ENCODE measurements at places on chromosomes 2 and 18.
A peak's percentile ranks its signal among the peaks of the same experiment; 100 is the strongest.

- peak; percentile 83 for DNase-seq
Measured at GRCh38 chr2:148874868-148875341, at the start of gene KIF5C. KIF5C (plus strand) TSS chr2:148875227; CDS start chr2:148875618, 391 bp downstream.

GRCh38 chr18:78156466-78156865, 823.2 kb upstream of the SALL3 start:
- DNase-seq: no peak

DNA sequence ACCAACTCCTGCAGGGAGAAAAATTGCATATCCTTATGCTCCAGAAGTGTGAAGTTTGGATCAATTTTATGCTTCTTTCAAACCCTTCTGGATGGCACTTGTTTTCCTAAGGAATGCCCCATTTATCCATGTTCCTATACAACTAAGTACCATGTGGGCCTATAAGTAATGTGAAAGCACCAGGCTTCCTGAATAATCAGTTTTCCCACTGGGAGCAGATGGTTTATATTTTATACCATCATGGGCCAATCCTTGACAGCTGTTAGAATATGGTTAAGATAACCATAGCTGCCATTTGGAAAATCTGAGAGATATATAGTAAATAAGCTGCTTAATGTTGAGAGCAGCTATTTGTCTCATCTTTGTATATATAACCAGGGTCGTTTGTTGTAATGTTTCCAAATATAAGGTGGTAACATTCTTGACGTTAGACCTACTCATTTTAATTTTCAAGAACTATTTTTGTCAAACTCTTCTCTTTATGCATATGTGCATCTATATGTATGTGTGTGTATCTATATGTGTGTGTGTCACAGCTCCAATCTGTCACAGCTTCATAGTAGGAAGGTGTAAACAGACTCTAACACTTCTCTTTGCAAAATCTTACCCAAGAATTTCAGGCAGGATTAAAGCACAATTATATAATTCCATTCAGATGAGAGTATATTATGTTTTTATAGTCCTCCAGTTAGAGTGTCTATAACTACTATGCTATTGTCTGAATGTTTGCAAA, 458.7 kb upstream of the GCFC2 start:
- DNase-seq: no peak

DNA sequence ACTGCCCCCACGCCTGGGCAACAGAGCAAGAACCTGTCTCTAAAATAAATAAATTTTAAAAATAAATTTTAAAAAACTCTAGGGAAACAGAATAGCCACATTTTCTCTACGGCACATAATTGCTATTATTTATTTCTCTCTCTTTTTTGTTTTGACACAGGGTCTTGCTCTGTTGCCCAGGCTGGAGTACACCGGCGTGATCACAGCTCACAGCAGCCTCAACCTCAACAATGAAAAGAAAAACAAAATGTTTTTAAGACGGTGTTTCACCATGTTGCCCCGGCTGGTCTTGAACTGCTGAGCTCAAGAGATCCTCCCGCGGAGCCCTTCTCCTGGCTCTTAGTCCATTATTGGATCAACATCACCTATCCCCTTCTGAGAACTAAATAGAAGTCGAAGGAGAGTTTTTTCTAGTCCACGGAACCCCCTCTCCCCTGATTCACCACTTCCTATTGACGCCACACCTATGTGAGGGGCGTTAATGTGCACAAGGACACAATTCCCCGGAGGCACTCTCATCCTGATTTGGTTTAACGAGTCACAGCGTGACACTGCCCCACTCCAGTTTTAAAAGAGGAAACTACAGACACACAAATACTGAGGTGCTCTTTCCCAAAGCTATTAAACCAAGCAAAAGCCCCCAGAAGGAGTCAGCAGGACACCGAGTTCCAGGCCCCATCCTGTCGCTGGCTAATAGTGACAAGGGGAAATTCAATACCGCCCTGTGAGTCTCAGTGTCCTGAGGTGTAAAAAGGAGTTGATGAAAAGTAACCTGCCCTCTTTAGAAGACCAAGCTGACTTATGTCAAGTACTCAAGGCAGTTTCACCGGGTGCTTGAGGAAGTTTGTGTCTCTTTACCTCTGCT, 1.1 kb downstream of the NPC1 start:
- no peak for DNase-seq

DNA sequence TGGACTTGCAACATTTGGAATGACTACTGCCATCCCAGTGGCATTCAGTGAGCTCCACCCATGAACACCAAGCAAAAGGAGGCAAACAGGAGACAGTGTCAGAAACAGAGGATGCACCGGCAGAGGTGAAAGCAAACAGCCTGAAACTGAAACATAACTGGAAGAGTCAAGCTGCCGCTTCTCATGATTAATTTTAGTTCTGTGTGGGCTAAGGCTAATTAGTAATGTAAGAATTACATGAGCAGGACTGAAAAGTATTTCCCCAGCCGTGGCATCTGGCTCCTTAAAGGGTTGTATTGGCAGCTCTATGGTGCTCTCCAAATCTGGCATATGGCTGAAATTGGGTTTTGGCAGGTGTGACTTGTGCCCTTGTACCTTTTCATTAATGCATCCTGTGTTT, 1108.1 kb downstream of the TSN start:
- no peak for DNase-seq

- DNase-seq: no peak
Measured at GRCh38 chr2:110980339-110981062, 140.2 kb upstream of the BCL2L11 start.

- DNase-seq: no peak
Measured at GRCh38 chr2:187698374-187699110, 144.3 kb upstream of the TFPI start.

- no peak for DNase-seq
Measured at GRCh38 chr2:167388497-167388896, 500.2 kb downstream of the XIRP2 start.

DNA sequence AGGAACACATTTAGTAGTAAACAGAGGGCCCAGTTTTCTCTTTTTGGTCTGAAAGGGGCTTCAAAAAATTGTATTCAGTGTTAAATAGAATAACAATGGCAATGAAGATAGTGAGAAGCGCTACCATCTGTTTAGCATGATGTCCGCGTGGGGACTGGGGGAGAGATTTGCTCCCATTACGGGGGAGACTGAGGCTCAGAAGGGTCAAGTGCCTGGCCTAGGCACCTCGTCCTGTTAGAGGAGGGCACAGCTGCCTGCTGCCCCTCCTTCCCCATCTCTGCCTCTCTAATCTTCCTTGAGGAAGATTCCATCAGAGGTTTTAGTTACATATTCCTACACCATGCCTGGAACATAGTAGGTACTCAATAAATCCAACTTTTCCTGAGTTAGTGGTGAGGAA, 10.1 kb upstream of the TMEM185B start:
- DNase-seq: no peak

DNA sequence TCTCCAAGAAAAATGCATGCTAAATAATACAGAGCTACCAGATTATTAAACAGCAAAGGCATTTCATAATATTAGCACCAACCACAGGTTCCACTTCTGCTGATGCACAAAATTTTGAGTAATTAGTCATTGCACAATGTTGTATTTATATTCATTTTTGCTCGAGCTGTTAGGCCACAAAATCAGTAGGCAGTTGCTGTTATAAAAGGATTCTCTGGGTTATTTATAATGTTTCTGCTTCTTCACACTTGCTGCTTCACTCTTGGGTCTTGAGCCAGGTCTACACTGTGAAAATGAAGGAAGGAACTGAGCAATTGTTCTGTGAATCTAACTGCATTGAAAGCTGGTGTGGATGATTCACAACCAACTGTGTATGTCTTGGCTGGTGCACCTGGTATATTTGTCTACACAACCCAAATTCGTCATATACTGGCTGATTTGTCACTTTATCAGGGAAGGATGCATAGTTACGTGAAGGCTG, 38.3 kb downstream of the MRPL33 start:
- no peak for DNase-seq

DNA sequence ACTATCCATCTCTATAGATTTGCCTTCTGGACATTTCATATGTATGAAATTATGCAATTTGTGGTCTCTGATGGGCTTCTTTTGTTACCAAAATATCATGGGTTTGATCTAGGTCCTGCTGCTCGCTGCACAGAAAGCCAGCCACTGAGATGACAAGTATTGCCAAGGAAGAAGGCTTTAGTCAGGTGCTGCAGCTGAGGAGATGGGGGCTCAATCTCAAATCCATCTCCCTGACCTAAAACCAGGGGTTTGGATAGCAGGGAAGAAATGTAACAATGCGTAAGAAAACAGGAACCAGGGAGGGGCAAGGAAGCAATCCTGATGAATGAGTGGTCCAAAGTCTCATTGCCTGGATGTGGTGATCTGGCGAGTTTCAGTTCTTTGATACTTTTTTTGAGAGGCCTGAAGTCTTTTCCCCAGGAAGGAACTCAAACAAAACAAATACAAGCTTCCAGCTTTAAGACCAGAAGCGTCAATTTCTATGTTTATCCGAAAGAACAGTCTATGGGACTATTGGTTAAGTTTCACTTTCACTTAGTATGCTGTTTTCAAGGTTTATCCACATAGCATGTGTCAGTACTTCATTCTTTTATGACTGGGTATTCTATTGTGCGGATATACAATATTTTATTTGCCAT, 3.4 kb upstream of the CKAP2L start:
- no peak for DNase-seq

DNA sequence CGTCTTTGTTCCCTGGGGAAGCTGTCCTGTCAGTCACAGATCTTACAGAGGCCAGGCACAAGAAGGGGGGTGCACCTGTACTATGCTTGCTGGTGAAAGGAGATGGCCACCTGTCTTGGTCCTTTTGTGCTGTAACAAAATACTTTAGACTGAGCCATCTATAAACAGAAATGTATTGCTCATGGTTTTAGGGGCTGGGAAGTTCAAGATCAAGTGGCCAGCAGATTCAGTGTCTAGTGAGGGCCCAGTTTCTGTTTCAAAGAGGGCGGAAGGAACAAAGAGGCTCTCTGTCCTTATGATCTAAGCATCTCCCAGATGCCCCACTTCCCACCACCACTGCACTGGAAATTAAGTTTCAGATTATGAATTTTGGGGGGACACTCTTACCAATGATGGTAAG, 35.5 kb upstream of the RPL37A start:
- DNase-seq: no peak

- DNase-seq: no peak
Measured at GRCh38 chr2:66836851-66837250, 401.9 kb downstream of the MEIS1 start.

- no peak for DNase-seq
Measured at GRCh38 chr18:42141439-42141838, 186.4 kb downstream of the PIK3C3 start.

DNA sequence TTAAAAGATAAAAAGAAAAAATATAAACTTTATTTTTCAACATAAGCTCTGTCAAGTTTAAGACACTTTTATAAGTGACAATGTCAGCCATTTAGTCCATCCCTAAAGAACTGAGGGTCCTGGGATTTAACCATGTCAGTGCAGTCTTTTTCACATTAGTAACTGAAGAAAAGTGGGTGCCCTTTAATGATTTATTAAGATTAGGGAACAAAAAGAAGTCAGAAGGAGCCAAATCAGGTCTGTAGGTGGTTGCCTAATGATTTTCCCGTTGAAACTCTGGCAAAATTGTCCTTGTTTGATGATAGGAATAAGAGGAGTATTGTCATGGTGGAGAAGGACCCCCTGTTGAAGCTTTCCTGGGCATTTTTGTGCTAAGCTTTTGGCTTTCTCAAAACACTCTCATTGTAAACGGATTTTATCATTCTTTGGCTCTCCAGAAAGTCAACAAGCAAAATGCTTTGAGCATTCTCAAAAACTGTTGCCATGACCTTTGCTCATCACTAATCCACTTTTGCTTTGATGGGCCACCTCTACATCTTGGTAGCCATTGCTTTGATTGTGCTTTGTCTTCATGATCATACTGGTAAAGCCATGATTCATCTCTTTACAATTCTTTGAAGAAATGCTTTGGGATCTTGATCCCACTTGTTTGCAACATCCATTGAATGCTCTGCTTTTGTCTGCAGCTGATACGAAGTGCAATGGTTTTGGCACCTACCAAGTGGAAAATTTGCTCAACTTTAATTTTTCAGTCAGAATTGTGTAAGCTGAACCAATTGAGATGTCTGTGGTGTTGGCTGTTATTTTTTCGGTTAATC, 22.0 kb downstream of the TSPYL6 start:
- DNase-seq: no peak

- DNase-seq: no peak
Measured at GRCh38 chr2:212815453-212815852, 276.9 kb upstream of the ERBB4 start.

DNA sequence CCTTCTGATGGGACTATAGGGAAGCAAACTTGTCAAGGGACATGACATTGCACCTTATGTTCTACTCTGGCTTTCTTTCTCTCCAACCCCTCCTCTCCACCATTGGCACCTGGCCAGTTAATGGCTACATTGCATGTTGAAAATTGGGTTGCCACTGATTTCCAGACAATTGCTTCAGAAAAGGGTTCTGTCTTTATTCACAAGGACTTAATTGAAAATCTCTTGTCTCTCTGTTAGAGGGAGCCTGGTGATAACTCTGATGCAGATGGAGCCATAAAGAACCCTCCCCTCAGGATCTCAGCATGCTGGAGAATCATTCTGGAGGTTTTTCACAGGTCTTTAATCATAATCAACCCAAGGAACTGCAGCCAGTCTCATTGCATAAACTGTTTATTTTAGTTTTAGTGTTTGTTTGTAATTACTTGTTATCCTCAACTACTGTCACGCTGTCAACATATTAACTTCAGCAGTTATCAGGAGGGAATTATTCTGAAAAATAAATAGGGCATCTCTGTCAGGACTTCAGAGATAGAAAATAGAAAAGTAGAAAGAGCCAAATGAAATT, 316.8 kb downstream of the RIT2 start:
- DNase-seq: no peak

DNA sequence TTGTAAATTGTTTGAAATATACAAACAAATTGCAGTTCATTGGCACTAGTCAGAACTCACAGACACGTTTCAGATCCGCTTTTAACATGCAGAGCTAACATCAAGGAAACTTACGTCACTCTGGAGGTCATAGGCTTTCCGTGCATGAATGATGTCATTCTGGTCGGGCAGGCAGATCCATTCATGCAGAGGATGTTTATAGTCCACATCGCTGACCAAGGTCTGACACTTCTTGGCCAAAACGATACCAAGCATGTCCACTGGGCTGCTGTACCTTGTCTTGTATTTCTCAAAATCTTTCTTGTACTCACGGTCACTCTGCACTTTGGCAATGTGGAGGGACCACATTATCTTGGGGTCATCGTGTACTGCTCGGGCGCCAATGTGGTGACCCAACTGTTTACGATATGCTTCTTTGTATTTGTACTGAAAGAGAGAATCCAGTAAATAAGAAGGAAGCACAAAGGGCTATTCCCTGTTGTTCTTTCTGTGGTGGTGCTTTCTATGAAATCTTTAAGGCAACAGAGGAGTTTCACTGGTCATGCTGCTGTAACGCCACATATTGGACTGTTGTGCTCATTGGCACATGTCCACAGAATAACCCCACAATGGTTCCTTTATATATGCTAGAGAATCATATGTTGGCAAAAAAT, 114.8 kb downstream of the NEB start:
- no peak for DNase-seq
